SW 1271 (cell line): ENCODE measurements at places on chromosomes 5 and 9.

GRCh38 chr9:120439926-120440325 is 140.0 kb downstream of the CDK5RAP2 start:
- no peak for DNase-seq

DNA sequence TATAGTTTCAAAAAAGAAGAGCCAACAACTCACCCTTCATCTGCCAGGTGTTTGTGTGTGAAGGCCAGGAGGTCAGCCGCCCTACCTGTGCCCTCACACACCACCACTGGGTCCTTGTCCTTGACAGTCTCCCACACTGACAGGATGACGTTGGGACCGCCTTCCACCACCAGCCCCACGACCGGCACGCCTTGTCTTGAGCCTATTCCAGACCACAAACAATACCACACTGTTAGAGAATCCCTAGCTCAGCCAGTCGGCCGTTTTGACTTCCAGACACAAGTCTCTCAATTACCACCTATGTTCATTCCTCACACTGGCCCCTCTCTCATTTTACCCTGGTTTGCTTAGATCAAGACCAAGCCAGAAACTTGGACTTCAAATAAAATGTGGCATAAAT is 66.1 kb downstream of the TRPM6 start:
- no peak for DNase-seq

- DNase-seq, result peak; percentile 16
These were observed 269.8 kb downstream of the SYK start for GRCh38 chr9:91071184-91071990.

GRCh38 chr5:10351919-10352318 is 1.6 kb upstream of the MARCHF6 start:
- no peak for DNase-seq

DNA sequence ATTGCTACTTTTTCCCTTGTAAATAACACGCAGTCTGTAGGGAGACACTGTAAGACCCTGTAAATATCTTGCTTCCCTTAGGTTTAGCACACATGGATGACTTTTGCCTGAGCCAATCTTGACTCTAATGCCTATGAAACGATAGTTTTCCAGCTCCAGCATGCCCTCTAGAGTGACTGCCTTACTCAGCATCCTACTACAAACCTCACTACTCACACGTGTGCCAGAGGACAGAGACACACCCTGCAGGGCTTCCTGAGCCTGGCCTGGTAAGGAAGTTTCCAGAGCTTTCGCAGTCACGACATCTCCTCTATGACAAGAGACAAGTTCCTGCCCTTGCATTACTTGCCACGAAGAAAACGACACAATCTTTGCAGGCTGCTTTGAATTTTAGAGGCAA is 138.1 kb downstream of the ATPSCKMT start:
- no peak for DNase-seq

DNA sequence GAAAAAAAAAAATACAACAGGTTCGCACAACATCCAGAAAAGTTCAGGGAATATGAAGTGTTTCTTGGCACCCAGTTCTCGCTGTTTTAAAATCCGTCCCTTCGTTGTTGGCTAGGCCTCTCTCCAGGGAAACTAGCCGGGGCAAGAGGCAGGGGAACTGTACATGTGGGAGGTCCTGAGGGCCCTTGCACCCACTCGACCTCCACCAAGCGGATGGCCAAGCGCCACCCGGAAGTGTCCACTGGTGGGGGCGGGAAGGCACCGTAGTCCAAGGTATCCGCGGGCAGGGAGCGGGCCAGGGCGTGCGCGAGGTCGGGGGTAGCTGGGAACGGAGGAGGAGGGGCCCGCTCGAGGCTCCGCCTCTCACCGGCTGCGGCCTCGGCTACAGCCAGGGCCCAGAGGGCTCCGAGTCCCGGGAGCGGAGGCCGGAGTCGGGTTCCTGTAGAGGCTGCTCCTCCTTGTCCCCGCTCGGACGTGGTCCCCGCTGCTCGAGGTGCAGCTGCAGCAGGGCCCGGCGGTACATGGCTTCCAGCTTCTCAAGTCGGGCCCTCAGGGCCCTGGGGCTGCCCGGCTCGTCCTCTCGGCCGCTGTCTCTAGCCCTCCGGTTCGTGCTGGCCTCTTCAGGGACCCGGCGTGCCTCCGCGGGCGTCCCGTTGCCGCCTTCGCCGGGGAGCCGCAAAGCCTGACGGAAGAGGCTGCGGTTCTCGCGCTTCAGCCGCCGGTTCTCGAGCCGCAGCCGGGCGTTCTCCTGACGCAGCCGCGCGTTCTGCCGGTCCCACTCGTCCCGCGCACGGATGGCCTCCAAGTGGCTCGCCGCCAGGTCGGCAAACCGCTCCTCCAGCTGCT is 720 bp downstream of the TUSC1 start:
- no peak for DNase-seq

DNA sequence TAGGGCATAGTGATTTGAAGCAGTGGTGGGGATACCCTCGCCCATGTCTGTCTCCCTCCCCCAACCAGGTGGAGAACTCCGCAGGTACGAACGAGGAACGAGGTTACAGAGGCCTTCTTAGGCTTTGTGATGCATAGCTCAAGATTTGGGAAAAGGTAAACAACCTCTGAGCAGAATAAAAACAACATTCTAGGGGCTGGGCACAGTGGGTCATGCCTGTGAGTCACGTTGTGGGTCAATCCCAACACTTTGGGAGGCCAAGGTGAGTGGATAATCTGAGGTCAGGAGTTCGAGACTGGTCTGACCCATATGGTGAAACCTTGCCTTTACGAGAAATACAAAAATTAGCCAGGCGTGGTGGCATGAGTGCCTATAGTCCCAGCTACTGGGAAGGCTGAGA is 3.6 kb upstream of the LCP2 start:
- no peak for DNase-seq

GRCh38 chr5:98784411-98784810 is 10.9 kb downstream of the RGMB start:
- DNase-seq, result no peak

GRCh38 chr9:129406278-129407225 is 214.3 kb downstream of the C9orf50 start:
- DNase-seq, result no peak

DNA sequence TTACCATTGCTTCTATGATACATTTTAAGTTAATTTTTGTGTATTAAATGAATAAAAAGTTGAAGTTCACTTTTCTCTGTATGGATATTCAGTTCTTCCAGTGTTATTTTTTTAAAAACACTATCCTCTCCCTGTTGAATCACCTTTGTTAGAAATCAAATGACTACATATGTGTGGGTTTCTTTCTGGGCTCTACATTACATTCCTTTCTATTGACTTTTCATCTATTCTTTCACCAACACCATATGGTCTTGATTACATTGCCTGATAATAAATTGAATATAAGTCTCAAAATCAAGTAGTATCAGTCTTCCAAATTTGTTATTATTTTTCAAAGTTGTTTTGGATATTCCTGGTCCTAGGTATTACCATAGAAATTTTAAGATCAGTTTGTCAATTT is 7.3 kb upstream of the RASEF start:
- no peak for DNase-seq

DNA sequence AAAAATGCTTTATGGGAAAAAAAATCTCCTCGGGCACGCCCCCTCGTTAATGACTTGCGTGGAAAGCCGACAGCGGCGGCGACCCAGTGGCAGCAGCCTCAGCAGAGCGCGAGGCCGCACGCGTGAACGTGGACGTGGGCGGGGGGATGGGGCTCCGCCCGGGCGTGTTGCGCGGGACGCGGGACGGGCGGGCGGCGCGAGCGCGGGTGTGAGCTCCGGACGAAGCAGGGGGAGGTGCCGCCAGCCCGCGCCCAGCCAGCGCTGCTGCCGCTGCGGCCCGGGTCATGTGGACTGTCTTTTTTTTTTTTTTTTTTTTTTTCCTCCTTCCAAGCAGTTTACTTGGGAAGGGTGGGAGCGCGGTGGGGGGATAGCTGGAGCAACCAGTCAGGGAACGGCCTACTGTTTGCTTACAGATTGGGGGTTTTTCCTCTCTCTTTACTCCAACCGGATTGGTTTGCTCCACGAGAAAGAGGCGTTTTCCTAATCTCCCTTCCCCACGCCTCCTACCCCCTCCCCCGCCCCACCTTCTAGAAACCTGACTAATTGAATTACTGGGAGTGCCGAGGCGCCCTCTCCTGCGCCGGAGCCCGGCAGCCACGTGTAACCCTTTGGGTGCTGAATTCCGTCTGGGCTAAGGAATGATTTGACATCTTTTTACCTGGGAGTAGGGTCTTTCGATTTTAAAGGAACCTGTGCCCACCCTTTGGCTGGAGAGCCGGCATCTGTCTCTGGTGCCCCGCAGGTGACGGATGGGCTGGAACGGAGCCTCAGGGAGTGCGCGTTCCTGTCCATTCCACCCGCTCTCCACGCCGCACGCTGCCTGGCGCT is 1.7 kb upstream of the EFNA5 start:
- peak; percentile 99 for DNase-seq

DNA sequence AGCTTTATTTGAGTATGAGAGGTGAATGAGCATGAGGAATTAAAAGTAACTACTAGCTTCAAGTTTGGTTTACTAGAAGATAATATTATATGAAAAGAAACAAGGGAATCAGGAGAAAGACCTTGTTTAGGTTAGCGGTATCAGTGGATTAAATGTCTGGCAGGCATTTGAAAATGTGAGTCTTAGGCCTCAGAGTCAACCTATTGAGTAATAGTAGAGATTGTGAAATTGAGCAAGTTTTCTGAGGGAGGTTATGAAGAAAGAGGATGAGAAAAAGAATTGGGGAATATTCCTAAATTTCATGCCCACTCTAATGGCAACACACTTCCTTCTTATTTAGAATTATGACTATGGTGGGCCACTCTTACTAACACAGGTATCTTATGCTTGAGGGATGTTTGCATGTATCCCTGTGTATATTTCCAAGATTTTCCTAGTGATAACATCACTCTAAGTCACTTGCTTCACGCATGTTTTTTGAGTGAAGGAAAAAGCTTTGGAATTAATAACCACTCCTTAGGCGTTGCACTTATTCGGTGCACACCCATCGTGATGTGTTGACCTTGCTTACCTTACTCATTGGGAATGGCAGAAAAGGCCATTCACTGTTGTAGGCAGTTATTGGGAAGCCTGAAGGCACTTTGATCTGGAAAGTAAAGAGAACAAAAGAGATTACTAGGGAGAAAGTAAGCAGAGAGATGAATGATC is 8.2 kb upstream of the ELL2 start:
- no peak for DNase-seq

- no peak for DNase-seq
These were observed 378.3 kb downstream of the MTRR start for GRCh38 chr5:8247049-8247899.

- DNase-seq, result no peak
These were observed 433.9 kb upstream of the ZNF608 start for GRCh38 chr5:125180231-125180829.

- no peak for DNase-seq
These were observed 56.4 kb upstream of the NEURL1B start for GRCh38 chr5:172584638-172585037.

- no peak for DNase-seq
These were observed 9.4 kb upstream of the BTF3 start for GRCh38 chr5:73488806-73489205.

DNA sequence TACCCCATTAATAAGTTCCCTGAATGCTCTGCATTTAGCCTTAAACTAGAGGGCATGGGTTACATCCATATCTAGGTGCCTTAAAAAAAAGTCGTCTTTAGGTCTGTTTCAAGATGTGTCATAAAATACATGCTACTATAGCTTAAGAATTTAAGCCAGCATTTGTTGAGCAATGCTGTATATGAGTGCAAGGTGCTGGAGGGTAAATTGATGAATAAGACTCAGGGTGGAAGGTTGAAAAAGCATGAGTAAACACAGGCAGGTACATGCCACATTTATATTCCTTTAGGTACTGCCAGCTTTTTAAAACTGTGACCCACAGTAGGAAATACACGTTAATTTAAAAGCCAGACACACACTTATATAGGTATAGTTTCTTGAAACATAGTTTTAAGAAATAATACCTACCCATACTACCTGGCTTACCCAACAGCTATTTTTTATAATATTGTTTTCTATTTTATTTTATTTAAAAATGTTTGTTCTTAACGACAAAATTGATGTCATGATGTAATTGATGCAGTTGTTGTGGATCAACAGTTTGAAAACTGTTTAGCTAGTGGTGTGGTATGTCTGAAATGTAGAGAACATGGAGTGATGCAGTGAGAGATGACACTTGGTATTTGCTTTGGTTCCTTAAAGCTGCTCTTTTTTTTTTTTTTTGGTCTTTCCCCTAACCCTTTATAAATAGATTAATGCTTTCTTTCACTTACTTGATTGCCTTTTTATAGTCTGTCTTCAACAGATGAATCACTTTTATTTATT is 3.9 kb downstream of the HMGCR start:
- no peak for DNase-seq

- DNase-seq, result no peak
These were observed 154.6 kb upstream of the ZNF608 start for GRCh38 chr5:124901081-124901480.

DNA sequence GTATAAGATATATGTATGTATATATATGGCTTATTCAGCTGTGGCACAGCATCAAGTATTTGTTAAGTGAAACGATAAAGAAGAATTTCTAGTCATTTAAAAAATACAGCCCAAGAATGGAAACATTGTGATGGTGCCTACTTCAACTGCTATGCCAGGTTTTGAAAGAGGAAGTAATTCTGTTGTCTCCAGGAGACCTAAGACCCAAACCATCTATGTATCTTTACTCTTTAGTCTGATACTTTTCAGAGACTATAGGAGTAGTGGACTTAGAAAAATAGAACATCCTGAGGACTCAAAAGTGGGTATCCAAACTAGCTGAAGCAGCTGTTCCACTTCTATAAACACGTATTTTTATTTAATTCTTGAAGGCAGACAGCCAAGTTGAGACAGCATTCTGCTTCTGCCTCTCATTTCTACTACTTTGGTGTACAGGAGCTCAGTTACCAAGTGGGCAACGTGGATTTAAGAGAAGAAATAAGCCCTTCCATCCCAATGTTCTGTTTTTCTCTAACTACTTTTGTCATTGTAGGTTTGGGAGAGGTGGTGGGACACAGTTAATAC is 110.7 kb downstream of the RPS23 start:
- no peak for DNase-seq

DNA sequence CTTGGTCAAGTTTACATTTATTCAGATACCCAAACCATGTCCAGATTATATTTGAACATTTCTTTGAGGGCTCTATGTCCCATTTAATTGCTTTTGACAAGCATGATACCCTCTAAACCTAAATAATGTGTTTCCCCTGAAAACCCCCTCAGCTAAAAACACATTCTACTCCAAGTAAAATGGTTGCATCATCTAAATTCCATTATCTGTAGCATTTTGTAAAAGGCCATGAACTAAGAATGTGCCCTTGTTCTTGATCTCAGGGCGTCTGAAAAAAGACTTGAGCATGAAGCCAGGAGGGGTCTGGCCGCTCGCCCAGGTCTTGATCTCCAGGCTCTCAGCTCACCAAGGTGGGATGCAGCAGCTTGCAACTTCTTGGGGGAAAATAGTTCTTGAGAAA is 53.5 kb upstream of the ERCC6L2 start:
- DNase-seq, result no peak

GRCh38 chr9:126538550-126538949 is 75.2 kb upstream of the LMX1B start:
- no peak for DNase-seq
